ENCODE measurements at places on chromosomes 6 and 20.

DNA sequence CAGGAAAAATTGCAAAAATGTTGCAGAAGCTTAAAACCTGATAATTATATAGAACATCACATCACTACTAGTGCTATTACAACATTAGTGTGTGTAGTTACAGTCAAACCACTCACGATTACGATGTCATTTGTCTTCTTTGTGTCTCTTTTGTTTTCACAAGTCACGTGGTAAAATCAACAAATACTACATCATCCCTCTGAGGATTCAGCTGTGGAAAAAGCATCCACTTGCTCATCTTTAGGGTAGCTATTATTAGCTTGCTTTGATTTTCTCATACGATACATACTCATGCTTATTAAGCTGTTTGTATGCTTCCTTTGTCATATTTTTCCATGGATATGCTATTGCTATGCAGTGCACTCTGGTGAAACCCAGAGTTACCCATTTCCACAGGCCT is 22.2 kb upstream of the ATXN1 start:
- no peak for DNase-seq

- no peak for DNase-seq
Observed at GRCh38 chr6:40287296-40287850, 299.8 kb downstream of the LRFN2 start.

DNA sequence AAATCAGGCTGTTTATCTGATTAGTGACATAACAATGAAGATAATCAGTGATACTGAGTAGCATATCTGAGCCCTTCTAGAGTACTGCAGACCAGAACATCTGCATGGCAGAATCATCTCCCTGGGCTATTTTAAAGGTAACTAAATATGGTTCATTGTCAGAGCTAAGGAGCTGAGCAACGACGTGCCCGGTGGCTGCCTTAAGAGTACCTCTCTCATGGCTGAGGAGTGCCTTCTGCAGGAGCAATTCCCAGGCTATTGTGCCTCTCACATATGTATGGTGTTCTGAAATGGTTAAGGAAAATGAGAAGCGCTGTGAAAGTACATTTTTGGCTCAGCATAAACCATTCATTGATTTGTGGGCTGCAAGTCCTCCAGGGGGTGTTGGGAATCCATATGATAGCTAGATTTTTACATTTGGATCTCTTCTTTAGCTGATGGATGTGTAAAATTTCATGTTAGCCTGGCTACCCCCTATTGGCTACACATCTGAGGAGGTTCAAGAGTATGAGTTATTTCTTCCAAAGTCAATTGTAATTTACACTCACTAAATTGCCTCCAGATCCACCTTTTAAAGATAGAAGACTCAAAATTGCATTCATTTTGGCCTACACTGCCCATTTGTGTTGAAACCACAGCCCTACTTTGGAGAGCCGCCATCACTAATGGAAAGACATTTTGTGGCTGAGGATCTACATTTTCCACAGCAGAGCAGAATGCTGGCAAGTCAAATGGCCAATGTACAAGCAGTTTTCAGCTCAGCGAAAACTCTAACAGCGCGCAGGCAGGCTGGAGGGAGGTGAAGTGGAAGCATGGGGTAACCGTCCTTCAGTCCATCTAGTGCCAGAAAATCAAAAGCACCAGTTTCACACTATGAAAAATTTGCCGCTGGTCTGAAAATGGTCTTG is 198.0 kb downstream of the SIM1 start:
- no peak for DNase-seq

GRCh38 chr6:100404051-100404450 is 60.7 kb downstream of the SIM1 start:
- DNase-seq, result no peak

DNA sequence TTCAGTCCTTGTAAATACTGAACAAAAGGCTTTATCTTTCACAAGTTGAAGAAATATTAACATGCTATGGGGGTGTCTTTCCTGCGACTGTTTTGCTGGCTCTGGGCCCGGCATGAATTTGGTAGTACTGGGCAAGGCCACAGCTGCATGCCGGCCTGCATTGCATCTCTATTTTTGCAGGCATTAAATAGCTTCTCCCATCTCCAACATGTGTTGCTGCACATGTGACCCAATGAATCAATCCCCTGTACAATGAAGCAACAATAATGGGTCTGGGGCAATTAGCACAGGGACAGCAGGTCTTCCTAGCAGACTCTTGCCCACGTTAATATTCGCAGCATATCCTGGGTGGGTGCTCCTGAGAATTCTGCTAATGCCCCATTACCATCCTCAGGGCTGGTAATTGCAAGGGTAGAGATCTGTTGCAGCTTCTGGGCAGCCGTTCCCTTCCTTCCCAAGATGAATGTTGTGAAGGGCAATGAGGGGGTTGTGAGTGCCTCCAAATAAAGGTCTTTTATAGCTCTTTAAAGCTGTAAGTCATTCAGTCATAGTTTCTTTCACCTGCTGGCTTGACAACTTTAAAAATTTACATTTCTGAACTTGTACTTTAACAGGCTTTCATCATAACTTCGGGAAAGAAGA is 24.3 kb upstream of the CDYL start:
- no peak for DNase-seq

GRCh38 chr6:85017352-85017751 is 253.0 kb upstream of the TBX18 start:
- DNase-seq, result no peak

GRCh38 chr6:6046716-6047115 is 40.0 kb upstream of the NRN1 start:
- DNase-seq, result no peak

DNA sequence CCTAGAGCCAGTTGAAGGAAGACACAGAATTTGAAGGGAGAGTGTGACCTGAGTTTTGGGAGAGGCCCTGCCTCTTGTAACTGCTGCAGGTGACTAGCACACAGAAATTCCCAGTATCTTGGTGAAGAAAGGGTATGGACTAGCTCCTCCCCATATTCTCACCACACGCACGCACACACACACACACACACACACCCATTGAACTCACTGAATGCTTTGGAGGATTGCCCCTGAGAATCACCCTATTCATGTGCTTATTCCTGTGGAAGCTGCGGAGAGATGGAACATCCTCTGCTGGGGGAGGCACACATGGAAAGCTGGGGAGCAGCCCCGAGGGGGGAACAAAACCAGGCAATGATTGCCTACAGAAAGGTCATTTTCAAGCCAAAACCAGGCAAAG is 6.2 kb upstream of the LMBRD1 start:
- DNase-seq, result no peak

GRCh38 chr6:54057058-54057457 is 54.2 kb upstream of the MLIP start:
- no peak for DNase-seq

- DNase-seq, result no peak
Observed at GRCh38 chr6:87122477-87122876, 27.6 kb upstream of the CGA start.

GRCh38 chr6:150327117-150327774 is 41.6 kb upstream of the IYD start:
- no peak for DNase-seq

- no peak for DNase-seq
Observed at GRCh38 chr20:4234128-4234527, 218.8 kb upstream of the RNF24 start.

GRCh38 chr6:991192-991591 is 298.3 kb upstream of the EXOC2 start:
- DNase-seq, result no peak

DNA sequence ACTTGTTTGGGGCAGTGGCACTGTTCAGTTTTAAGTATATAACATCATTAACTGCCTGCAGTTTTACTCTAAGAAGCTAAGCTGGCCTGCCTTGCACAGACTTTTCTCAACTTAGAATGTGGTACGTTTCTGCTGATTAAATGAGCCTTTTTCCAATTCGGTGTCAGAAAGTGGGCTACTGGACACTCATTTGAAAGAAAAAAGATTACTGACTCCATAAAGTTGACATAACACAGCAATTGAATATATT is 2.1 kb downstream of the ZMYND8 start:
- no peak for DNase-seq

DNA sequence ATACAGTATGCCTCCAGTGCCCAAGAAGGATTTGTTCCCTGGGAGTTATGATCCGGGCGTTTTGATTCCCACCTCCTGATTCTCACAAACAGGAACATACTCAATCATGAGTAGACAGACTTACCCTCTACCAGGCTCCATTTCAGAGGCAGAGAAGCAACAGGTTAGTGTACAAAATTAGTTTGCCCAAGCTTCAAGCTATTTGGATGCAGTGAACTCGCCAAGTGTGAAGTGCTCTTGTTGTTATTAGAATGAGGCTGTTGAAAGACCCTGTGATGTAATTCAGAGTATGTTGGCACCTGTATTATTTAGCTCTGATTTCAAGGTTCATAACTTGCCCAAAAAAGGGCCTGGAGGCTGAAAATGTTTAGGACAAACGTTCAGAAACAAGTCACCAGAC is 247.0 kb downstream of the PHACTR1 start:
- no peak for DNase-seq

DNA sequence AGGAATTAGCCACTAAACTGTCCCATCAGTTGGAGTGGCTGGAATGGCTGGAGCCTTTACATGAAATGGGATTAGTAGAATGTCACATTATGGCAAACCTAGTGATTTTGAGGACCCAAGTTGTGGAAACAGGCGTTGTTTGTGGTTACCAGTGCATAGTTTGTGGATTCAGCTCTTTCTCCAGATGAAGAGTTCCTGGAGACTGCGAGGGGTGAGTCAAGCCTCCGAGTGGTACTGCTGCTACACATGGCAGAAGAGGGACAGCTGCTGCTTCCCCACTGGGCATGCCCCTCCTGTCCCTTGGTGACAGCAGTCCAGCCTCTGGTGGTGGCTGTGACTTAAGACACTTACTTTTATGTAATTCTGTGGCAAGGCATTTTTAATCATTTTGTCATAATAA is 94.2 kb upstream of the SCP2D1 start:
- DNase-seq, result no peak

GRCh38 chr6:12030993-12031550 is 19.0 kb downstream of the HIVEP1 start:
- DNase-seq, result no peak

DNA sequence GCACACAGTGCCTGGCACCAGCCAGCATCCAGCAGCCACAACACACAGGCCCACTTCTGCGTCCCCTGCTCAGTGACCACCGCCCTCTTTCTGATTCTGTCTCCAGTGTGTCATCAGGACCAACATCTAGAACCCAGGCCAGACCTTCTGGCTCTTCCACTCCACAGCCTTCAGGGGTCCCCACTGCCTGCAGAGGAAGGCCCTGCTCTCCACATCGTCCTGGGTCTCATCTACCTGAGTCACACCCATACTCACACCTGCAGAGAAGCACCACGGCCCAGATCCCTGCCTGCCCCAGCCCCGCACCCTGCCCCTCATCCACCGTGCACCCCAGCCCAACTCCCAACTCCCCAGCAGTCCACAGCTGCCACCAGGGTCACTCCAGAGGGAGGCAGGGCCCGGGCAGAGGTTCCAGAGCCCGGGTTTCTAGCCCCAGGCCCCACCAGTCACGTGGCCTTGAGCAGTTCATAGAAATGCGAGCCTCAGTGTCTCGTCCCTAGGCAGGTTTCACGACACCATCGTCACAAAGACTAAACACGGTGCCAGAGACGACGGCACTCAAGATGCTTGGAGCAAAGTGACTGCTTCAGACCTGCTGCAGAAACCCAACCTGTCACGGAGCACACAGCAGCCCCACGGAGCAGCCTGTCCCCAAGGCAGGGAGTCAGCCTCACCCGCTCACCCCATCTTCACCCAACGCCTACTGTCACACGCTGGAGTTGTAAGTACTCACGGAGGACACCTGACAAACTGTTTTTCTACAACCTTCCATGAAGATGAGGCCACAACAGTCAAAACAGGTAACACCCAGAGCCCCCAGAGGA is 16.1 kb downstream of the TAF4 start:
- no peak for DNase-seq

- no peak for DNase-seq
Observed at GRCh38 chr6:70396163-70396562, 17.1 kb upstream of the FAM135A start.

DNA sequence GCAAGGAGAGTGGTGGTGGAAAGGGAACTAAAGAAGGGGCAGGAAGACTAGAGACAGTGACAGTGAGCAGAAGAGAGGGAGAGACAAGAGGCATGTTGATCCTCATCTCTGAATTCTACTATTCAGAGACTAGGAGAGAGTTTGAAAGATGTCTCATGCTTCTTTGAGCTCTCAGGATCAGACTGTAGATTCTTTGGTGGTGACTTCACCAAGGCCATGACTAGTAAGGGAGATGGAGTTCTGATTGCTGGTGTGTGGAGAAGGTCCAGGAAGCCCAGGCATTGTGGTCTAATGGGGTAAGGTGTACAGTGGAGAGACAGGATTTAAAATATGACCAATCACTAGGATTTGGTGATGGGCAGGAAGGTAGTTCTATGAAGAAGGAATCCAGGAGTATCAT is 713 bp downstream of the WFDC9 start:
- no peak for DNase-seq

- no peak for DNase-seq
Observed at GRCh38 chr6:113411011-113411410, 446.1 kb upstream of the MARCKS start.

DNA sequence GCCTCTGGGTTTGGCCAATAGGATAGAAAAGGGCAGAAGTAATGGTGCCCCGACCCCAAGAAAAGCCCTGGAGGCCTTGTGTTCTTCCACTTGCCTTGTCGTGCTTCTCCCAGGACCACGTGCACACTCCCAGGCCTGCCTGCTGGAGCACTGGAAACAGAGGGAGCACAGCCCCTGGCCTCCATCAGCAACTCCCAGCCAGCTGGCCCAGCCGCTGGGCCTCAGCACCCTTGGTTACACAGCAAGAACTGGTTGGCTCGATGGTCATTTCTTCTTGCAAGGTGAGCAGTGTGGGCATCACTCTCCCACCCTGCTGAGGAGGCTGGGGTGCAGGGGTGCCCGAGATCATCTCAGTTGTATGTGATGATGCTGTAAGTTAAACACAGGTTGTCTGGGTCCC is 69.2 kb upstream of the CST7 start:
- DNase-seq, result no peak

- no peak for DNase-seq
Observed at GRCh38 chr6:81531869-81532561, 220.5 kb downstream of the TENT5A start.

DNA sequence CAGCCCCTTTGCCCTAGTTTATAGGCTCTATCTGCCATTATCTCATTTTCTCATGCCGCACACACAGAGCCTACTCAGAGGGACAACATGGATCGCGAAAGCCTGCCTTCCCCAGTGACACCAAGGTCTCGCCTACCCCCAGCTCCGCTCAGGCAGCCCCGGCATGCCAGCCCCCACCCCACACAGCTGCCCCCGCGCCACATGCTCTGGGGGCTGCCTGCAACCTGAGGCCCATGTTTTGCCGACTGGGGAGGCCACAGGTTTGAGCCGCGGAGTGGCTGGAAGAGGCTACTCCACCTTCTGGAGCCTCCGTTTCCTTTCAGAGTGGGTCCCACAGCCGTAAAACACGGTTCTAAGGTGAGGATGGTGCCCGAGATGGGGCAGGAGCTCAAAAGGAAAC is 102.1 kb downstream of the ASXL1 start:
- no peak for DNase-seq

GRCh38 chr6:122145246-122145645 is 254.2 kb upstream of the HSF2 start:
- DNase-seq, result no peak

DNA sequence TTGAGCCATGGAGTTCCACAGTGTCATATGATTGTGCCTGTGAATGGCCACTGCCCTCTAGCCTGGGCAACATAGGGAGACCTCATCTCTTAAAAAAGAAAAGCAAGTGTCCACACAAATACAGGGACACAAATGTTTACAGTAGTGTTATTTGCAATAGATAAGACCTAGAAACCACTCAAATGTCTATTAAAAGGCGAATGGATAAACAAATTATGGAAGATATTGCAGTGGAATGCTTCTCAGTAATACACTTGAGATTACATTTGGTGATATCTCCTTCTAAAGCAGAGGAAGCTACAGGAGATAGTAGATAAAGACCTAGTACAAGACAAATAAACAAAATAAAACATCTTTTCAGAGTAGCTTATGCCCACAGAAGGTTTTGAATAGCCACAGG is 44.6 kb upstream of the ASCC3 start:
- DNase-seq, result no peak
